ENCODE measurements at places on chromosomes 13 and 19.

DNA sequence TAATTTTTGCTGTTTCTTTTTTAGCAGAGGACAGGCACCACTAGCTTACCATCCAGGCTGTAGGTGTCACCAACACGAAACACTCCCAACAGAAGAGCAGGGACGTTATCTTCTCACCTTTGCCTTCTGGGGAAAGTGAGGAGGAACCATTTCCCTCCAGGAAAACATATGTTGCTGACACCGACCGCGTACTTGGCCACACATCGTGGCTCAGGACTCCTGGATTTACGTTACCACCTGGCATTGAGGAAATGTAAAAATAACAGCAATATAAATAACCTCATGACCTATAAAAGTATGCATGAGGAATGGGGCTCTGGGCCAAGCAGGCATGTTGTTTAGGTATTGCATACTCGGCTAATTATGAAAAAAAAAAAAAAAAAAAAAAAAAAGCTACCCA lies 525.1 kb downstream of the MYO16 start:
- no peak for DNase-seq

DNA sequence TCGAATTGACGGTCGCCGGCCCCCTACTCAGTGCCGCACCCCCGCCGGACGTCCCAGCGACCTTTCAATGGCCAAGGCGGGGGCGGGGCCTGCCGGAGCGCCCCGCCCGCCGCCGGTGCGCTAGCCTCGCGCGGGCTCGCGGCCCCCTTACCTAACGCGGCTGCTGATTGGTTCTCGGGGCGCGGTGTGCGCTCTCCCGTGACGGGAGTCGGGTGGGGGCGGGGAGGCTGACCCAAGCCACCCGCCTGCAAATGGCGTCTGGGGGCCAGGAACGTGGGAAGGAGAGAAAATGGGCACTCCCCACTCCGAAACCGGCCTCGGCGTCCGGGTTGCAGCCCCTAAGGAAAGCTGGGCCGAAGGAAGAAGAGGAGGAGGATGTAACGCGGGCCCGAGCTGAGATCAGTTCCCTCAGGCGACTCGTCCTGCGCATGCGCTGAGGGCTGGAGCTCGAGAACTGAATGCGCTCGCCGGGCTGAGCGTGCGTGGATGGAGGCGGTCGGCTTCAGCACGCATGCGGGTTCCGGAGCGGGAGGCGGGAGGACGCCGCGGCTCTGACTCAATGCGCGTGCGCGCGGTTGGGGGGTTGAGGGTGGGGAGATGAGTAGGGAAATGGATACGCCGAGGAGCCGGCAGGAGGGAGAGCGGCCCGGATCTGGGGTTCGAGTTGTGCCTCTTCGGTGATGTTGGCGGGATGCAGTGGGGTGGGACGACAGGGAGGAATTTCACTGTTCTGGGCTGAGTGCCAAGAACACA lies at the start of gene SMG9:
Gene SMG9, minus strand, starts transcription at position 460 of the 753 bp plus-strand sequence. CDS start 4,221 bp downstream, outside the sequence.
- peak; percentile 62 for DNase-seq

DNA sequence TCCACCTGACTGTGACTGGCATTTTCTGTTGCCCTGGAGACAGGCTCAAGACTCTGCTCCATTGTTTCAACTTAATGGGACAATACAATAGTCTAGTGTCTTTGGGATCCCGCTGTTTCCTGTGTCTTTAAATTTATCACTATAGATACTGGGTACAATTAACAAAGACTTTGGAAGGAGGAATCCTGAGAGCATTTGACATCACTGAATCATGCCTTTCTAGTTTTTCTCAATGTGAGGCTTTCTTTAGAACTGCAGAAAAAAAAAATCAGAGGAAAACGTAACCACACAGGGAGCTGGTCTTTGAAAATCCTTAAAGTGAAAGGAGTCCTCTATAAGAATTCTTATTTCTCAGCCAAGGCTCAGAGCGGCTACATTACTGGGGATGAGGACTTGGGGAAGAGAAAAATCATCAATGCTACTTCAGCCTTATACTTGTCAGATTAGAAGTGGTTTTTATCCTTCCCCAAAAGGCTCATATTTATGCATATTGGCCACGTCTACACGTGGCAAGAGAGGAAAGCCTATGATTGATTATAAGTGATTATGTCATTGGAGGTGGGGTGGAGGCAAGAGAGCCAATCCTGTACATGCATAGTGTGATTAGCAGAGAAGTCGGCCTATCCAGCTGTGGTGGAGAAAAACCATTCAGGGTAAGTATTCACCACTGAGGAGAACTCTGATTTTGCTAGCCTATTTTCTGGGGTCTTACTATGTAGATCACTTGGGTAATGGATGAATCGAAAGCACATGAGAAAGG lies 34.4 kb upstream of the UBL3 start:
- peak; percentile 21 for DNase-seq

GRCh38 chr19:47633517-47633916 lies 24.6 kb downstream of the BICRA start:
- DNase-seq, result no peak

DNA sequence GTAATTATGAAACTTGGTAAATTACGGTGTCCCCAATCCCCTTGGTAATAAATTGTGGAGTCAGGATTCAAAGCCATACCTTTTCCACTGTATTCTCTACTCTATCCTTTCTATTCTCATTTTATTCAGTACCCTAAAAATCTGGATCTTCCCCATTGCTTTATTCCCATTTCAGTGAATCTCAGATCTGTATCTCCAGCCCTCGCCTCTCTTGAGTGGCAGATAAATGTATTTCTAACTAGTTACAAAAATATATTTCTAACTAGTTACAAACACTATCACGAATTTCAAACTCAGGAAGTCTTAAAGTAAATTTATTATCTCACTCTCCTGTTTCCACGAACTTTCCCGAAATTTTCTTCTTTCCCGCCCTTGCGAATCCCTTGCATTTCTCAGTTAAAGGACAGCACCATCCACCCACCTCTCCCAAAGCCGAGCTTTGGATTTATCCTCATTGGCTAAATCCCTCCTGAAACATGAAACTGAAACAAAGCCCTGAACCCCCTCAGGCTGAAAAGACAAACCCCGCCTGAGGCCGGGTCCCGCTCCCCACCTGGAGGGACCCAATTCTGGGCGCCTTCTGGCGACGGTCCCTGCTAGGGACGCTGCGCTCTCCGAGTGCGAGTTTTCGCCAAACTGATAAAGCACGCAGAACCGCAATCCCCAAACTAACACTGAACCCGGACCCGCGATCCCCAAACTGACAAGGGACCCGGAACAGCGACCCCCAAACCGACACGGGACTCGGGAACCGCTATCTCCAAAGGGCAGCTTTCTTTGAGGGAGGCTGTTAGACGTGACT lies 164.3 kb upstream of the PABPC3 start:
- no peak for DNase-seq

DNA sequence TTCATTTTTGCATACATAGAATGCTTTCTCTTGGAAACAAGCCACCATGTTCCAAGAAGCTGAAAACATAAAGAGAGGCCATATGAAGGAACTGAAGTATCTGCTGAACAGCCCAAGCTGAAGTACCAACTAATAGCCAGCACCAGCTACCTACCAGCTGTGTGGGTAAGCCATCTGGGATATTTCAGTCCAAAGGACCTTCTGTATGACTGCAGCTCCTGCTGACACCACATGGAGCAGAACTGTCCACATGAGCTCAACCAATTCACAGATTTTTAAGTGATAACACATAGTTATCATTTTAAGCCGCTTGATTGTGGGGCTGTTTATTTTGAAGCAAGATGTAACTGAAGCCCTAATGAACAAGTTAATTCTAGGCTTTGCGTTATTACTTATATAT lies 621.1 kb upstream of the KLHL1 start:
- no peak for DNase-seq

DNA sequence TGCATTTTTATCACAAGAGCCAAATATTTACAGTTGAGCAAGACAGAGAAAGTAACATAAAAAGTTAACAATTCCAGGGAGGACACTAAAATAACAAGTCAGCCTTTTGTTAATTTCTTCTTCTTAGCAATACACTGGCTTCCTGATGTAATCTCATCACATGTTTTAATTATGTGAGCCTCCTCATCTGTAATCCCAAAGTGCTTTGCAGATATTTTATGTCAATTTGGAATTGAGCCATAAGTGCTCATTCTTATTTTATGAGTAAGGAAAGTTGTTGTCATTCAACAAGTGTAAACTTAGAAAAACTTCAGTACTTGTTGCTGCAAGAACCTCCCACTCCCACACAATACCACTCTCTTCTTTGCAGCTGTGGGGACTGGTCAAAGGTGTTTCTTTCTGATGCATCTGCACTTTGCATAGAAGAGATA lies 223.6 kb downstream of the GPC6 start:
- no peak for DNase-seq

DNA sequence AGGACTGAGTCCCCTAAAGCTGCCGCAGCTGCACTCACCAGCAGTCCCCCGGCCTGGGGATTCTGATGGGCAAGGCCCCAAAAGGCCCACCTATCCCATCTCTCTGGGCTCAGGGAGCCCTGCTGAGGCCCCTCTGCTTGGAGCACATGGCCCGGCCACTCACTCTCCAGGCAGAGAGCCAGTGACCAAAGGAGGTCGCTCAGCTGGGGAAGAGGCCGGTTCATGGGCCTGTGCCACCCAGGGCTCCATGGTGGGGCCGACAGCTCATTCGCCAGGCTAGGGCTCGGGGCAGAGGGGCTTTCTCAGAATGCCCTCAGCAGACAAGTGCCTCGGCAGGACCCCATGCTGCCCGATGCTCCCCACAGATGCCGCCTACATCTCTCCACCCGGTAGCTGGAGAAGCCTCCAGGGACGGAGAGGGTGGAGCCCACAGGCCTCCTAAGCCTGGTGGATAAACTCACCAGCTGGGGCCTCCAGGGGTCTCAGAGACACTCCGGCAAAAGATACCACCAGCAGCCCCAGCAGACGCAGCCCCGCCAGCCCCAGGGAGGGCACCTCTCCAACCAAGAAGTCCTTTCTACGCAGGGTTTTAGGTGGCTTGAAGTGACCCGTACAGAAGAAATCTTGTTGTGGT lies 54.4 kb downstream of the MLLT1 start:
- no peak for DNase-seq

DNA sequence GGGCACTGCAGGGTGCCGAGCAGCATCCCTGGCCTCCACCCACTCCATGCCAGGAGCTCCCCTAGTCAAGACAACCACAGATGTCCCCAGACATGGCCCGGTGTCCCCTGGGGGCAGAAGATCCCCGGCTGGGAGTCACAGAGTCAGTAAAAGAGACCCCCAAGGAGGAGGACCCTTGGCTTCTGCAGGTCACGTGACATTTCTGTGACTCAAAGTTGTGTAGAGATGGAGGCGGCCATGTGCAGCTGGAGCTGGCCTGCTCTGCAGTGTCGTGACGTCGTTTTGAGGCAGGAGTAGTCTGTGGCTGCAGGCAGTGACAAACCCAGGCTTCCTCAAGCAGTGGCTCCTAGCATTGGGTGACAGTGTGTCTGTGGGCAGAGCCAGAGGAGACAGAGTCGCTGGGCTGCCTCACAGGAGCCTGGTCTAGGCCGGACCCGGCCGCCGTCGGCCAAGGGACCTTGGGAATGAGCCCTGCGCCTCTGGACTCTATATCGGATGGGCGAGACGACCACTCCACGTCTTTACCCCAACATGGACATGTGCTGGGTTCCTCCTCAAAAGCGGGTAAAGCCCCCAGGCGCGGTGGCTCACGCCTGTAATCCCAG lies 7.7 kb upstream of the DIRAS1 start:
- no peak for DNase-seq

GRCh38 chr19:33430674-33431277 lies 57.3 kb downstream of the CEBPG start:
- DNase-seq, result peak; percentile 41

GRCh38 chr13:53142306-53142705 lies 113.7 kb downstream of the OLFM4 start:
- DNase-seq, result no peak

GRCh38 chr19:28878862-28879566 lies 333.9 kb downstream of the UQCRFS1 start:
- peak; percentile 28 for DNase-seq

GRCh38 chr13:95156208-95156607 lies 145.0 kb downstream of the ABCC4 start:
- DNase-seq, result no peak

- DNase-seq, result no peak
These were observed 53.1 kb downstream of the ZNF254 start for GRCh38 chr19:24140099-24140498.

DNA sequence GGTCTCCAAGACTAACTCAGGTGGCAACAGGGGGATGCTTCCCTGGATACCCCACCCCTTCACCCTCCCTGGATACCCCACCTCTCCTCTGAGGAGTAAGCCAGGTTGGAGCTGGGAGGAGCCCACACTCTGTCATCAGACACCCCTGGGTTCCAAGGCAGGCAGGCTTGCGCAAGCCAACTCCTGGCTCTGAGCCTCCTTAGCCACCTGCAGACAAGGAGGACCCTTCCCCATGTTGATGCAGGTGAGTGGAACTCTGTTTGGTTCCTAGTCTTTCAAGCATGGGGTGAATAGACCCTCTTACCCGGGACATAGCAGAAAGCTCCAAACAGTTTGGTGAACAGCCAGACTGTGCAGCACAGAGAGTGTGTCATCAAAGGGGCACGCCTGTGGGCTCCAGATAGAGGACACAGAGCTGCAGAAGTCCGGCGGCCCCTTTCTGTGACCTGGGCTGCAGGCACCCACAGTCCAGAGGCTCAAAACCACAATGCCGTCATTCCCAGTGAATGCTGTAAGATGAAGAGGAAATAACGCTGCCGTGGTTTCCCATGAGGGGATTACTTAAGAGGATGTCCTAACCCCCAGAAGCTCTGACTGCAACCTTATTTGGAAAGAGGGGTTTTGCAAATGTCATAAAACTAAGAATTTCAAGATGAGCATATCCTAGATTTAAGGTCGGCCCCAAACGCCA lies 12.1 kb upstream of the HAS1 start:
- DNase-seq, result no peak

DNA sequence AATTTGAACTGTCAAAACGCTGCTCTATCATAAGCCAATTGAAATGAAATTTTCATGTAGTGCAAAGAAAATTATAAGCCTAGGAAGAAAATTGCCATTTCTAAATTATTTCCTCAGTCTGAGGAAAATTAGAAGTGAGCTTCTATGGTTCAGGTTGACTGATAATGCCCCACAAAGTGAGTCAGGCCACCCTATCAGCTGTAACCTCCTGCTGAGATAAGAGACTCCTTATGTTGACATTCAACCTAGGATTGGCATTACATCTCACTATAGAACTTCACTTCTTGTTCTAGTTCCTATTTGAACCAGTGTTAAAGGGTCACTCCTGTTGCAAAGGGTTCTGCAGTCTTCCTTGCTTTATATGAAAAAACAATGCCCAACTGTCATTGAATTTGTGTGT lies 32.6 kb upstream of the RFC3 start:
- no peak for DNase-seq

GRCh38 chr19:38727306-38727867 lies 16.9 kb downstream of the CAPN12 start:
- no peak for DNase-seq

DNA sequence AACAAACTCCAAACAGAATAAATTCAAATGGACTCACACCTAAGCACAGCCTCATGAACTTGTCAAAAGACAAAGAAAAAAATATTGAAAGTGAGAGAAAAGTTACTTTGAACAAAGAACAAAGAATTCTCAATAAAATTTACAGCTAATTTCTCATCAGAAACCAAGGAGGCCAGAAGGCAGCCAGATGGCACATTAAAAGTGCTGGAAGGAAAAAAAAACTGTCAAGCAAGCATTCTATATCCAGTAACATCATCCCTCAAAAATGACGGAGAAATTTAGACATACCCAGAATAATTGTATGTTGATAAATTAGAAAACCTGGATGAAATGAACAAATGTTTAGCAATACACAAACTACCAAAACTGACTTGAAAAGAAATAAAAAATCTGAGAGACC lies 129.8 kb upstream of the UQCRFS1 start:
- DNase-seq, result no peak
